ENCODE measurements at places on chromosomes 6 and 20.

GRCh38 chr6:101907356-101908217 is 514.1 kb downstream of the GRIK2 start:
- no peak for DNase-seq

GRCh38 chr6:42226645-42227143 is 9.0 kb upstream of the MRPS10 start:
- peak; percentile 61 for DNase-seq

DNA sequence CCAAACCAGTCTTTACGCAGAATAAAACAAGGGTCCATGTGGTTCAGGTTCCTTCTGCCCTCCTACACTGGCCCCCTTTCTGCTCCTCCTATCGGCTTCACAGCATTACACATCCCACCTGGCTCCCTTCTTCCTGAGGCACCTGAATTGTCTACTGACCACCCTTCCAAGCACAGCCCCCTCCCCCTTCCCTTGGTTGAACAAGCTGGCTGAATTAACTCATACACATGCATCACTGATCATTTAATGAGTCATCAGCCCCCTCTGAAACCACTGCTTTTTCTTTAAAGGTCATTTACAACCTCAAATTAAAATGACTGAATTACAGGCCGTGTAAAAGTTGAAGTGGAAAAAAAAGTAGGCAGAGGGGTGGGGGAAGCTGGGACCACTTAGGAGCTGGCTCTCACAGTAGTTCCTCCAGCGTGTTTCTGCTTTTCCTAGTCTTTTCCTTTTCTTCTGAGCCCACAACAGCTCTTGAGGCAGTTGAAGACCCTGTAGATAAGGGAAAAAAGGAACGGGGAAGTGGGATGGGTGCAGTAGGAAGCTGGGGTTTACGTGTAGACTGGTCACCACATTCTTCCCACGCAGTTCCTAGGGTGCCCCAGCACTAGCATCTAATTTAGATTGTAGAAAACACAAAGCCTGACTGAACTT is 67.6 kb downstream of the FYN start:
- DNase-seq = no peak

DNA sequence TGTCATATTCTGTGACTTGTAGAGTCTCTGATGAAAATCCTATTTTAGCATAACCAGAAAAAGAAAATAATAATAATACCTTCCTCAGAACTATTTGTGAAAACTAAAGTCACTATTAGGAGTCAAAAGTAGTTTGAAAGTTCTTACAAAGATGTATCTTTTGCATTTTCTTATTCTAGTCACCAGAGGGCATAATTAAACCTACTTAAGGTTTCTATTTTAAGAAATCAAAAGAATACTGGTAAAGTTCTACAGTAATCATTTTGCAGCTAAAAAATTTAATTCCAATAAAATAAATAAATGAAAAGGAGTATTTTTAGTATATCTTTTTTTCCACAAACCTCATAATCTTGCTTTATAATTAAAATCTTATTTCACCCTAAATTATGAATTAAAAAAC is 28.0 kb upstream of the MCM9 start:
- no peak for DNase-seq

Data from SW 1271 (cell line).